ENCODE measurements at places on chromosomes 13 and 19. TPM values are rescaled to one million over a fixed set of nuclear protein-coding genes. Genes with fewer than 3 reads are reported as not detected.

MATK gene
- total RNA-seq = 25.2 TPM

GRCh38 chr13:98189841-98190505, 12.9 kb upstream of the RNF113B start:
- DNase-seq = no peak

DNA sequence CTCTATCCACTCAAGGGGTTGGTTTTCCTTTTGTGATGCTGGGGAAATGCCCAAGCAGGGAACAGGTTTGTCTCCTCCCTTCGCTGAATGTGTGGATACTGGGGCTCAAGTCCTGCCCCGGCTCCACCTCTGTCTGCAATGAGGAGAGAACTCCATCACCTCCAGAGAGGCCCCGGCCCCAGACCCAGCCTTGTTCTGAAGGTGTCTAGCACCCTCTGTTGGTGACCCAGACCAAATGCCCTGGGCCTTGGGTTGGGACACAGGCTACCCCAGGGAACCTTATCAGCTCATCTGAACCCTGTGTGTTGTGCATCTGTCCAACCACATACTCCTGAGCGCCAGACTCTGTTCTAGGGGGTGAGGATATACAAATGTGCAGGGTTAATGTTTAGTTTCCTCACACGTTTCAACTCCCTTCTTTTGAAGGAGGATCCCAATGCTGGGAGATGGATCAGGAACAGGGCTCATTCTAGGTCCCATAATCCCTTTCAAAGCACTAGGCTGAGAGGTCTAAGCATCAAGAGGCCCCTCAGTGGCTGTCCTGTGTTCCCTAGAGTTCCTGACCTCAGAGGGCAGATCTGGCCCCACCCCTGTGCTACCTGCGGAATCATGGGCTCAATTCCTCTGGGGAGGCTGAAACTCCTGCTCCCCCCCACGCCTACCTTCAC, 112.5 kb upstream of the SLC7A1 start:
- peak; percentile 63 for DNase-seq

GRCh38 chr13:45422731-45423292, 4.6 kb upstream of the SLC25A30 start:
- no peak for DNase-seq

DNA sequence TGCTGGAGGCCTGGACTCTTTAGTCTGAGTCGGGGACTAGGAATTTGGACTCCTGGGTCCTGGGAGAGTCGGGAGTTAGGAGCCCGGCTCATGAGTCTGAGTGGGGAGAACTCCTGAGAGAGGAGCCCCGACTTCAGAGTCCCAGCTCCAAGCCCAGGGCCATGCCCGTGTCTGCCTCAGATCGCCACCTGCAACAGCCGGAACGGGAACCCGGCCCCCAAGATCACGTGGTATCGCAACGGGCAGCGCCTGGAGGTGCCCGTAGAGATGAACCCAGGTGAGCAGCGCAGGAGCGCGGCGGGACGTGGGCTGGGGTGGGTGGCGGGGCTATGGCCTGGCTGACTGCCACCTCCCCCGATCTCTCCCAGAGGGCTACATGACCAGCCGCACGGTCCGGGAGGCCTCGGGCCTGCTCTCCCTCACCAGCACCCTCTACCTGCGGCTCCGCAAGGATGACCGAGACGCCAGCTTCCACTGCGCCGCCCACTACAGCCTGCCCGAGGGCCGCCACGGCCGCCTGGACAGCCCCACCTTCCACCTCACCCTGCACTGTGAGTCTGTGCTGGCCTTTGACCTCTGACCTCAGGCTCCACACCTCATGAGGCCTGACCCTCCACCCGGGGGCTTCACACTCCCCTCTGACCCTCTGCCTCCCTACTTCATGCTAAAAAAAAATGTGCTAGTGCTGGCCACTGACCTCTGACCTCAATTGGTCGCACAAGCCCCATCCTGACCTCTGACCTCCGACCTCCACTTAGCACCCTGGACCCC, 4.4 kb downstream of the BCAM start:
- DNase-seq = no peak

DNA sequence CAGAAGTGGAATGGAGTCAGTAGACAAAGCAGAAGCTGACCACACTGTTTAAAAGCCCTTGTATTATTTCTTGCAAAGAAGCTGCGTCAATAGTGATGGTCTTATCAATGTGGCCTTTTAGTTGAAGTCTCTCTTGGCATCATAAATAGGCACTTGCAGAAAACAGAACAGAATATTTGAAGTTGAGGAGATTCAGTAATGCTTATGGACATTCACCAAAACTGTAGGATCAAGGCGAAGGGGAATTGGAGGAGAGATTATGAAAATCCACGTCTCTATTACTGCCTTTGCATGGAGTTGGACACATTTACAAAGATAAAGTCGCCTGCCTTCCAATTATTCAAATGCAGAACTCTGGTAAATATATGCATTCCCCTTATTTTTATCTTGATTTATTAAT, 1482.8 kb downstream of the EFNB2 start:
- no peak for DNase-seq

GRCh38 chr19:43768273-43769050, 12.3 kb downstream of the KCNN4 start:
- no peak for DNase-seq

KLK4 gene
- not detected for total RNA-seq

CKM gene
- not detected for total RNA-seq

AP1M2 gene
- not detected for total RNA-seq

DNA sequence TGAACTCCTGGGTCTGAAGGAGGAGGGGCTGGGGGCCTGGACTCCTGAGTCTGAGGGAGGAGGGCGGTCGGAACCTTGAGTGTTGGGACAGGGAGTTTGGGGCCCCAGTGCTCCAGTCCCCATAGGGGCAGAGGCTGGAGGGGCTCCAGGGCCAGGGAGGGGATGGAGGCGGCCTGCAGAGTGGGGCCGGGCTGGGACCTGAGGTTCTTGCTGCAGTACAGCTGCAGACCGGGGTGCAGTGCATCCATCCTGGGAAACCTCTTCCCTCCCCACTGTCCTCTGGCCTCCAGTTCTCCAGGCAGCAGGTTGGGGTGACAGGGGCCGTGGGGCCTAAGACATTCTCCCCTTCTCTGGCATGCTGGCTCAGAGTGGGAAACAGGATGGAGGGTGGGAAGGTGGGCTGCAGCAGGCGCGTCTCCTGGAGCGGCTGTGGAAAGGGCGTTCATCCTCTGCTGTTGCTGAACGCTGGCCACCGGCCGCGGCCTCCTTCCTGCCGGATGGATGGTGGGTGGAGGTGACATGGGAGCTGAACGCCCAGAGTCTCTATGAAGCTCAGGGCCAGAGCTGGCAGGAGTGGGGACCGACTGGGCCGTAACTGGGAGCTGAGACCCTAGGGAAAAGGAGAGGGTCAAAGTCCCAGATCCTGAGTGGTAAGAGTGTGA, 1.6 kb downstream of the BRSK1 start:
- no peak for DNase-seq

ZNF66 gene
- total RNA-seq = 5.0 TPM

- DNase-seq = no peak
These were observed 639 bp upstream of the SLAIN1 start for GRCh38 chr13:77696879-77697216.

GJA3 gene
- 0.29 TPM for total RNA-seq

Measured in activated CD4-positive, alpha-beta memory T cell treated with anti-CD3 and anti-CD28 coated beads for 36 hours (primary cell).